ENCODE measurements at places on chromosomes 3 and 15. TPM values are rescaled to one million over a fixed set of nuclear protein-coding genes. Genes with fewer than 3 reads are reported as not detected.

RGMA gene
- 11.8 TPM for total RNA-seq

TEX55 gene
- not detected for total RNA-seq

XCR1 gene
- total RNA-seq: not detected

FGD5 gene
- total RNA-seq: 0.09 TPM

ERICH6 gene
- not detected for total RNA-seq

BCL6 gene
- 21.3 TPM for total RNA-seq

UROC1 gene
- not detected for total RNA-seq

AMT gene
- 32.8 TPM for total RNA-seq

MUC20 gene
- 5.0 TPM for total RNA-seq

CMSS1 gene
- total RNA-seq: 43.5 TPM

ATP13A5 gene
- total RNA-seq: 0.29 TPM

MESP1 gene
- 0.50 TPM for total RNA-seq

GCNT3 gene
- total RNA-seq: 5.6 TPM

NR1I2 gene
- 0.62 TPM for total RNA-seq

RHO gene
- not detected for total RNA-seq

RTP1 gene
- not detected for total RNA-seq

GRAMD1C gene
- 2.4 TPM for total RNA-seq

HTR3E gene
- not detected for total RNA-seq

RAB6B gene
- 10.5 TPM for total RNA-seq

SCN5A gene
- 4.2 TPM for total RNA-seq

ADGRG7 gene
- 1.4 TPM for total RNA-seq

POMGNT2 gene
- 21.6 TPM for total RNA-seq

KLHL18 gene
- 33.6 TPM for total RNA-seq

GREM1 gene
- 0.17 TPM for total RNA-seq

DUOXA2 gene
- not detected for total RNA-seq

CYP1A1 gene
- total RNA-seq: 1.5 TPM

SERPINI2 gene
- 1.8 TPM for total RNA-seq

ZNF80 gene
- not detected for total RNA-seq

Measured in progenitor cell of endocrine pancreas (in vitro differentiated cells).